ENCODE measurements at places on chromosomes 2 and 18.

DNA sequence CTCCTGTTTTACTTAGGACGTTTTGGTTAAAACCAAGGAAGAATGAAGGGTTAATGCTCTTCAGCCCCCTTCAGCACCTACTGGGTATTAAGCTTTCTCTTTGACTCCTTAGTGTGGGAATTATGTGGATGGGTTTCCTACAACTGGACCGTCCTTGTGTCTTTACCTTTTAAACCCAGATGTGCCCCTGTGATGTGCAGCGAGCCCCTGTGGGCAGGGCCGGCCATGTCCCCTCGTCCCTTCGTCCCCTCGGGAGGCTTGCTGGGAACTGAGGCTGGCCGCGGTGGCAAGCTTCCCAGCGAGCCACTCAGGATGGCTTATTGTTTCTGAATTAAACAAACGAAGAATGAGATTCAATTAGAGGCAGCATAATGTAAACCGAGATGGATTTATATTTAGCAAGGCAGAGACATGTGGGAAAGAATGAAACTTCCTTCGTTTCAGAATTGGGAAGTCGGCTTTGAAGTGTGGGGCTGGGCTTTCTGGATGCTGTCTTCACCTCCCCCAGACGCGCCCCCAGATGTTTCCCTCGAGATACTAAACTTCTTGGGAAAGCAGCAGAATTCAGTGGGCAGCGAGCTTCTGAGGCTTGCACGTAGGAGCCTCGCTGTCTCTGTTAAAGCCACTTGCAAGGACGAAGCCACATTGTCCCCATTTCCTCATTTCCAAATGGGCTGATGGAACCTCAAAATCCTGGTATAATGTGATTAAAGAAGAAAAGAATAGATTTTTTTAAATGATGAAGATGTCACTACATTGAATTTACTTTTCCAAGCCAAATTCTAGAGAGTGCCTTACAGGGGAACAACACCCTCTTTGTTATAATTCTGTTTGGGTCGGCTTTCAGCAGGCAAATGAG, 146.0 kb downstream of the VAPA start:
- DNase-seq: no peak

DNA sequence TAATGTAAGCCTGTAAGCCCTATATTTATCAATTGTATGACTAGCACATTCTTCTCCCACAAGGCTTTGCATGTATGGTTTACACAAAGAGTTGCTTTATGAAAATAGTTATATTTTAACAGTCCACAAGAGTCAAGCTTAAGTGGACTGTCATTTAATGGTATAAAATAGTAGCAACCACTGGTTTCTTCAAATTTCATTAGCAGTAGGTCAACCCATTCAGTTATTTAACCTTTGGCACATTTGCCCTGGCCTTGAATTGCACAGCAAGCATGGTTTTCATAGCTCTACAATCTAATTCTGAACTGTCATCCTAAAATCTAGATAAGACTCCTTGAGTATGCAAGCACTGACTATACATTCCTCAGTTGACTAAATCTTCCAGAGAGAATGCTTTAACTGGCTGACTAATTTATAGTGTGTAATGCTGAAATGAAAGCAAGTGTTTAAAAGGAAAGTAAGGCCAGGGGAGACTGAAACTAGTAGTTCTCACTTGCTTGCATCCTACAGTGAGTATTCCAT, 1.8 kb downstream of the DPP4 start:
- peak; percentile 82 for DNase-seq

- DNase-seq: no peak
Observed at GRCh38 chr2:128557069-128557468, 238.4 kb upstream of the HS6ST1 start.

DNA sequence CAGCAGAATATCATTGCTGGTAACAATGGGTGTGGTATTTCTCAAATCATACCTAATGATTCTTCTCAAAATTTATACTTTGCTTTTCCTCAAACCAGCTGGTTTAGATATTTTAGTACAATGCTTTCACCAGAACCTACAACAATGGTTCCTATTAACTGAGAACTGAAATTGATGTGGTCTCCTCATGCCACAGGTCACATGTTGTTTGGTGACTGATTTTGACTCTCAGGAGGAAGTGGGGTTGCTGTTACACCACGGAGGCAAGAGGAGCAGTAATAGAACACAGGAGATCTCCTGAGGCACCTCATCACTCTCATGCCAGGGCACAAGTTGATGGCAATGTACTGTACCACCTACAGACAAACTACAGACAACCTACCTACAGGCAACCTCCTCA, 3.0 kb upstream of the CEP68 start:
- peak; percentile 70 for DNase-seq

DNA sequence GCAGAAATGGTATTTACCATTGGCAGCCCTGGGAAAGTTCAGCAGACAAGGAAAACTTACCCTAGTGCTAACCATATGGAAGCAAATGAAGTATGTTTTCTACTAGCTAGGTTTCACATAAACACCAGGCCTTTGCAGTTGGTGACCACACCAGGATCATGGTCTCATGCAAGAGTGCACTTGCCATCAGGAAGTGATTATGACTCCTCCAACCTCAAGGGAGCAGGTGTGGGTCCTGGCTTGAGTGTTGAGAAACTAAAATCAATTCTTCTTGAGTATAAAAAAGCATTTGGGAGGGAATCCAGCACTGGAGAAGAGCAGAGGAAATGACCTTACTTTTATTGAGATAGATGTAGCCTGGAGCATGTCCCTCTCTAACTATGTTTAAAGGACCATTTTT, 56.8 kb upstream of the SPAG16 start:
- peak; percentile 25 for DNase-seq

- DNase-seq: peak; percentile 38
Observed at GRCh38 chr2:206392118-206392517, 51.2 kb upstream of the ADAM23 start.

DNA sequence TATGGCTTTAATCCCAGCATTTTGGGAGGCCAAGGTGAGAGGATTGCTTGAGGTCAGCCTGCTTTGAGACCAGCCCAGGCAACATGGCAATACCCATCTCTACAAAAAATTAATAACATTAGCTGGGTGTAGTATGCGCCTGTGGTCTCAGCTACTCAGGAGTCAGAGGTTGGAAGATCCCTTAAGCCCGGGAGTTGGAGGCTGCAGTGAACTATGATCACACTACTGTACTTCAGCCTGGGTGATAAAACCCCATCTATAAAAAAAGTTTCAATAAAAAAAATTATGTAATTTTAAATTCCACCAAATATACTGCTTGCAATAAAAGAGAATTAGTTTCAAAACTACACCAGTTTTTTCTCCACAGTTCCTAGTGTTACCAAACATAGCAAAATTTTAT, 23.3 kb upstream of the CACNB4 start:
- DNase-seq: no peak

DNA sequence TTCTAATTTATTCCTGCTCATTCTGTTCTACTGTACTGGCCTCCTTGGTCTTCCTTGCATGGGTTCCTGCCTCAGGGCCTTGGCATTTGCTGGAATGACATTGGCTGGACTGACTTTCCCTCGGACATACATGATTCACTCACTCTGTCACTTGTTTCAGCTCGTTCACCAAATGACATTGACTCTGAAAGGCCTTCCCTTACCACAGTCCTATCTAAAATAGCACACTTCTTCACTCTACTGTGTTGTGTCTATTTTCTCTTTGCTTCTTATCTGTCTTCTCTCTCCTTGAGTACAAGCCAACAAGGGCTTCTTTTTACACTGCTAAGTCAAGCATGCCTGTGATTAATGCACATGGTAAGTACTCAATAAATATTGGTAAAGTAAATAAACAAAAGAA, 65.6 kb downstream of the SCG2 start:
- DNase-seq: no peak

DNA sequence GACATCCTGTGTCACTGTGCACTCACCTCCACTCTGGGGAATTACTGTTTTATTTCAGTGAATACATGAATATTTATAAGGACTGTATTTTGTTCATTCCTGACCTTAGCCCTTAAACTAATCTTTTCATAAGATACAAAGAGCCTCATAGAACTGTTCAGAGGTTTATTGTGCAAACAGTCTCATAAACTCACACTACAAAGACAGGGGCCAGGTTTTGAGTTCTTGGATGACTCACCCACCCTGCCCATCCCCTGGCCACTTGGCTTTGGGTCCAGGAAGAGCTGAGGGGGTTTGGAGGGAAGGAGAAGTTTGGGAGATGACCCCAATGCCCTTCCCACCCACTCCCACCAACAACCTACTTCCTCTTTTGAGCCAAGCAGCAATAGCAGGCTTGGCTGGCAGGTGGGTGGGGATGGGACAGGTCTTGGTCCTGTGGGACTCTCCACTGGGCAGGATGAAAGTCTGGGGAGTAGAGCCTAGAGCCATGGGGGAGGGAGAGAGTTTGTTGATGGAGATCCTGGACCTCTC, 43.1 kb upstream of the IL1R2 start:
- DNase-seq: no peak

- no peak for DNase-seq
Observed at GRCh38 chr2:128402911-128403670, 84.4 kb upstream of the HS6ST1 start.

DNA sequence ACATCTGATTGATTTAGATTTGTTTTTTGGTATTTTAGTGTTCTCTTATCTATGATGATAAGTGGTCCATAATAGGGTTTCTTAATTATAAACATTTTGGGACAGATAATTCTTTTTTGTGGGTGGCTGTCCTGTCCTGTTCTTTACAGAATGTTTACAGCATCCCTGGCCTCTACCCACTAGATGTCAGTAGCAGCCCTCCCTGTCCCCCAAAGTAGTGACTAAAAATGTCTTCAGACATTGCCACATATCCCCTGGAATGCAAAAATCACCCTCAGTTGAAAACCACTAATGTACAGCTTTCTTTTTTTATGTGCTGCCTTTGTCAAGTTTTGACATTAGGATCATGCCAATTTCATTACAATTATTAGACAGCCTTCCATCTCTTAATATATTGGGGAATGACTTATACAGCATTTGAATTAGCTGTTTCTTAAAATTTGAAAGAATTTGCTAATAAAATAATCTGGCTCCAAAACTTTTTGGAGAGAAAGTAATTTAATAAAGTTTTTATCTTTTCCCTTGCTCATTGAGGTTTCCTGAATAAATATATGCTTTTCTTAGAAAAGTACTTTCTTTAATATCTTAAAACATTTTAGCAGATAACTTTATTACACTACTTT, 19.5 kb downstream of the WIPF1 start:
- DNase-seq: peak; percentile 75

DNA sequence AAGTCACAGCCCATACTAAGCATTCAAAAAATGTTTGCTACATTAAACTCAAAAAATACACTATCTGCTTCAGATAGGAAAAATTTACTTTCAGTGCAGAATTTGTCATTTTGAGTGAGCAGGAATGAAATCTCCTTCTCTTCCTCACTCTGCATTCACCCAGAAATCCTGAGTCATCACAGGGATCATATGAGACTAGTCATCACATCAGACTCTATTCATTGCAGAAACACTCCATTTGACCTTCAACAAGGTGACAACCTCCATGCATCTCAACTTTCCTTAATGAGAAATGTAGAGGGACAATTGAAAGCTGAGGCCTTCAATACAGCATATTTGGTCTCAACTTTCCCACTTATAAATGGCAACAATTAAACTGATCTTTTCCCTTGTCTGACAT, 130.4 kb upstream of the CYP26B1 start:
- DNase-seq: no peak
